GM23338 (cell line): ENCODE measurements at places on chromosomes 2 and 18.

GRCh38 chr2:239950144-239951128 is 74.7 kb downstream of the NDUFA10 start:
- DNase-seq, result no peak

DNA sequence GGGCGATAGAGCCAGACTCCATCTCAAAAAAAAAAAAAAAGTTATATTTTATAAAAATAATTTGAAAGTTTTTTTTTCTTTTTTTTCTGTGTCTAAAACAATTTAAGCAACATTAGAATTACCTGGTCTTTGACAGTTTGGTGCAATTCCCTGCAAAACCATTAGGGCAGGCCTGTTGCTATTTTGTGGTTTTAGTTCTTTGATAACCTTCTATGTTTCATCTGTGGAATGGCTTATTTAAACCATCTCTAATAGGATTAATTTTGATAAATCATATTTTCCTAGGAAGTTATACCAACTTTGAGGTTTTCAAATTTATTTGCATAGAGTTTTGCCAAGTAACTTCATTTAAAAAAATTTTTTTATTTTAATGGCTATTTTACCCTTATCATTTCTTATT is 141.2 kb upstream of the TWIST2 start:
- peak; percentile 16 for DNase-seq

- DNase-seq, result no peak
Observed at GRCh38 chr2:118830118-118830517, 17.3 kb downstream of the EN1 start.

- peak; percentile 87 for DNase-seq
Observed at GRCh38 chr2:97699765-97700444, 13.5 kb upstream of the ZAP70 start.

DNA sequence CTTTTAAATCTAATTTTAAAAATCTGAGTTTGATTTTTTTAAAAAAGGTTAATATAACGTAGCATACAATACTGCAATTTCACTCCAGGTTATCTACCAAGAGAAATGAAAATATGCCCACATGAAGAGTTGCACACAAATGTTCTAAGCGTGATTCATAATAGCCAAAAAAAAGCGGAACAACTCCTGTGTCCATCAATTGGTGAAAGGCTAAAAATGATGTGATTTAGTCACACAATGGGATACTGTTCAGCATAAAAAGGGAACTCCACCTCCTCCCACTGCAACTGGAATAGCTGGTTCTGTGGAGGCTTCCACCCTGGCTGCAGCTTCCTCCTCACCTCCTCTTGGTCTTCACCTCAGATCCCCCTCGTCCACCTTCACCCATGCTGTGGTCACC is 132.8 kb downstream of the PIK3C3 start:
- no peak for DNase-seq

DNA sequence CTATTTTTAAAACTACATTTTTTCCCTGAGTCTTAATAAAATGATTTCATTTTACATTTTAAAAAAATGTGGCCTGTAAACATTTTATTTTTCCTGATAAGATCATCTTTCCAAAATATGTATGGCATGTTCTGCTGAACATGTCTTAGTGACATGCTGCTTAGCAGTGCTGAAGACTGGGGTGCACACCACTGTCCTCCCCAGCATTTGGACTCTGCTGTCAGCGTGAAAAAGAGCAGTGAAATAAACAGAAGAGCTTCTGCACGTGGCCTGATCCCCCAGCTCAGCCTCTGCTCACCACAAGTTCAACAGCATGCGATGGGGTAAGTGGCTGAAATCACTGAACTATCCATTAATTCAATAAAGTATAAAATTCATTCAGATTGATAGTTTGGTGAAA is 81.6 kb upstream of the ZNF521 start:
- no peak for DNase-seq

DNA sequence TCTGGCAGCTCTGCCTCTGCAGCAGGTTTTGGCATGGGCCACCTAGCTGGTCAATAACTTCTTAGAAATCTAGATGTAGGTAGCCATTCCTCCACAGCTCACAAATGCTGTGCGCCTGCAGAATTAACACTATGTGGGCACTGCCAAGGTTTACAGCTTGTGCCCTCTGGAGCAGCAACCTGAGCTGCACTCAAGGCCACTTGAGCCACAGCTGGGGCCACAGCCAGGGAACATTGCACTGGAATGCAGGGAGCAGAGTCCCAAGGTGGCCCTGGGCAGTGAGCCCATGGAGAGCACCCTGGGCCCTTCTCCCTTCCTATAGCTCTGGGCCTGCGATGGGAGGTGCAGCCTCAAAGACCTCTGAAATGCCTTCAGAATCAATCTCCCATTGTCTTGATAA is 365.3 kb downstream of the SATB2 start:
- DNase-seq, result no peak

DNA sequence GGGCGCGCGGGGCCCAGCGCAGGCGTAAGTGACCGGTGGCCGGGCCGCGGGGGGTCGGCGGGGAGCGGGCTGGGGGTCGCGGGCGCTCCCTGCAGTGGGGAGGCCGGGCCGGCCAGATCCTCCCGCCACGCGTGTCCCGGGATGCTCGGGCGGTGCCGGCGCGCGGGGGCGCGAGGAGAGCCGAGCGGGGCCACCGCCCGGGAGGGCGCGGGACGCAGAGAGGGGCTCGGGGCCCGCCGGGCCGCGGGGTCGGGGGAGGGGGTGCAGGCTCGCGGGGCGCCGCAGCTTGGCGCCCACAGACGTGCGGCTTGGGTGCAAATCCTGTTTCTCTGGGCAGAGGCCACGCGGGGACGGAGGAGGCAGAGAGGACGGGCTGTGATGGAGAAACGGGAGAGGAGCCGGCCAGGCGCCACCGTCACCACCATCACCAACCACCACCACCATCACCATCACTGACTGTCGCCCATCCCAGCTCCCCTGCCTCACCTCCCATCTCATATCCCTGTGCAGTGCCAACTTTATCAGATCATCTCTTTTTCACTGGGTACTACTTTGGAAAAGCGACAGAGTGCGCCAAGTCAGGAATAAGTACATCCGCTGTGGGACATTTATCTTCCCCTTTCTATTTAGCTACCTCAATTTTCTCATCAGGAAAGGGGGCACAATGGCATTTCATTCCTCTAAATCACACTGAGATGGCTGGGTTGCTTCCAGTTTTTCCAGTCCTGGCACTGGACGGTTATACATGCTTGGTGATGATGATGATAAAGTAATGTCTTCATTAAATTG is 97.2 kb upstream of the GPR45 start:
- DNase-seq, result no peak

- peak; percentile 41 for DNase-seq
Observed at GRCh38 chr2:107648781-107649404, 177.8 kb upstream of the RGPD4 start.

- peak; percentile 89 for DNase-seq
Observed at GRCh38 chr2:42567806-42568400, 529 bp upstream of the MTA3 start.

DNA sequence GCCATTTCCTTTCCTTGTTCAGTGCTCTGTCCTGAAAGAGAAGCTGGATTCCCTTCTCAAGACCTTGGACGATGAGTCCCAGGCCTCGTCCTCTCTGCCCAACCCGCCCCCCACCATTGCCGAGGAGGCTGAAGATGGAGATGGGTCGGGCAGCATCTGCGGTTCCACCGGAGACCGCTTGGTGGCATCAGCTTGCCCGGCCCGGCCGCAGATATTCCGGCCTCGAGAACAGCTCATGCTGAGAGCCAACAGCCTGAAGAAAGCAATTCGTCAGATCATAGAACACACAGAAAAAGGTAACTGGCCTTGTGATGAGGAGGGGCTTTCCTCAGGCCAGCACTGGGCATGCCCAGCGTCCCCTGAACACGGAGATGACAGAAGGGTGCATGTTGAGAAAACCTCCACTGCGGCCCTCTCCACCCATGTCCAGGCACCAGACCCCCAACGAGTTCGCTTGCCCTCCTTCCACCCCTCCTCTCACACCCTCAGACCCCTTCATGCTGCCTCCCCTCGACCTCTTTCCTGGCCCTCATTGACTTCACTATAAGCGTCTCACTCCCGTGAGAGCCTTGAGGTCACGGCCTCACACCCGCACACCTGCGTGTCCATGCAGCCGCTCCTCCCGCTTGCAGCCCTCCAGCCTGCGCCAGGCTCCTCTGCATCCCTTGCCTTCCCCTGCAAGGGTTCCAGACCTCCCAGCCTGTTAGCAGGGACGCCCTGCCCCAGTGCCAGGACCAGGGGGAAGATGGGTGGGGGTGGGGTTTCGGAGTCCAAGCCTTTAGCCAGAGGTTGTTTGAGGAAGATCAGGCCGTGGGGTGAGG is 95.0 kb downstream of the DGKD start:
- DNase-seq, result peak; percentile 81

- no peak for DNase-seq
Observed at GRCh38 chr18:79071037-79071436, 1.8 kb downstream of the ATP9B start.

DNA sequence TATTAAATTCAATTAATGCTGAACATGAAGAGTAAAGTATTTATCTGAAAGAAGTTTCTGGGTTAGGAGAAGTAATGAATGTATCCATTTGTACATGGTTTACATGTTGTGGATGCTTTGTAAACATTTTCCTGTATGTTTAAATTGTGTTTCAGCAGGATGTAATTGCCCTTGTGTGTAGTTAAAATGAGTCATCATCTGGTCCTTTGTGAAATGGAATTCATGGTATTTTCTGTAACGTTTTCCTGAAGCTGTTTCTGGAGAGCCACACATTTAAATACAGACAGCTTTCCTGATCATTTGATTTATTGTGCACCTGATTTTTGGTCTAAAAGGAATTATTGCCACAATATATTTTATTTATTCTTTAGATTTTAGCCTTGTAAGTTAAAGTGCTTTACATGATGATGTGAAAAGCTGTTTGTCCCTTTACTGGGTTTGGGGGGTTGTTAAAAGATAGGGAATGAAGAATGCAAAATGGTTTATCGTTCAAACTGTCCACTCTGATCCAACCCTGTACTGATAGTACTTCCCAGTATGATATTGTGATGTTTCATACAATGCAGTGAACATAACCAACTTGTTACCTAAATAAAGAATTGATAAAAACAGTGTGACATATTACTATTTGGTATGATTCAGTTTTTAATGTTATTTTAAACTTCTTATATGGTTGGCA is 41.7 kb upstream of the SLC3A1 start:
- DNase-seq, result peak; percentile 72

- no peak for DNase-seq
Observed at GRCh38 chr2:174486563-174487107, at the start of gene GPR155. Gene GPR155, minus strand, starts transcription at chr2:174487029. Its CDS starts 5,073 bp downstream, at chr2:174481956.

- DNase-seq, result no peak
Observed at GRCh38 chr2:171390941-171391516, 42.8 kb downstream of the METTL8 start.
